Stimulated activated CD8-positive, alpha-beta memory T cell treated with anti-CD3 and anti-CD28 coated beads, Interleukin-7, amount 100 ng/mL, for 4 hours (primary cell): ENCODE measurements at places on chromosomes 2 and 18.

DNA sequence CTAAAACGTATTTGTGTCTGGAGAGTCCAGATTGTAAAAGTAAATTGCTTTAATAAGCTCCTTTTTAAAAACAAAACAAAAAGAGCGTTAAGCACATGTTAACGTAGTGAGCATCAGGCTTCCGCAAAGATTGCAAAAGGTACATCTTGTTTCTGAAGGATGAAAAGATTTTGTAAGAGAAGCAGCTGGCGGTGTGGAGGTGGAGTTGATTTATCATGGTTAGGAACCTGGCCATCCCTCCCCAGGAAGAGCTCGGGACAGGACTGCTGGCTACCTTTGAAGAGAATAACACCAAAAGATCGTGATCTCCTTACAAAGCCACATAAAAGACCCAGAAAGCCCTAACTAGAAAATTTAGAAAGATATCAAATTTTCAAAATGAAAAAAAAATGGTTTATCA, 132.2 kb downstream of the DNER start:
- no peak for DNase-seq

DNA sequence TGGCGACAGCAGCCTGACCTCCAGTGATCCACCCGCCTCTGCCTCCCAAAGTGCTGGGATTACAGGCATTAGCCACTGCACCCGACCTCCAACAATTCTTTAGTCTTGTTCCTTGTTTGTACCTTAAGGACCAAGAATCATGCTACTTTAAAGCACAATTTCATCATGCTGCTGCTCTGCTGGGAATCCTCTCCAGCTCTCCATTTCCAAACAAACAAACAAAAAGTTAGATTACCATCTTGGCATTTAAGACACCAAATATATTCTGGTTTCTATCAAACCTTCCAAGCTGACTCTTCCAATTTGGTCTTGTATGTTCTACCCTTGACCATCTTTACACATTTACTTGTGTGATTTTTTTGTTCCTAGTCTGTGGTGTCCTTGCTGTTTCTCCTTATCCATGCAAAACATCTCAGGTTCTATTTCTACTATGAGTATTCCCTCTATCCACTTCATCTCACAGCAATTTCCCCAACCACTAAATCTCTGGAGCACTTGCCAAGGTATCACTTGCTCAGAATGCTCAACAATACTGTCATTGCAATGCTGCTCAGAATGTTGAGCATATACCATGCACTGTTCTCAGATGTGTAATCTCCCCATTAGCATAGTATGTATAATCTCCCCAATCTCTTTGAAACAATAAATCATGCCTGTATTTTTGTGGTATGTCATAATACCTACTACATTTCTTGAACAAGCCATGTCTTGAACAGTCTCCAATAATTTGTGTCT, 73.2 kb upstream of the GALNT5 start:
- DNase-seq: no peak

DNA sequence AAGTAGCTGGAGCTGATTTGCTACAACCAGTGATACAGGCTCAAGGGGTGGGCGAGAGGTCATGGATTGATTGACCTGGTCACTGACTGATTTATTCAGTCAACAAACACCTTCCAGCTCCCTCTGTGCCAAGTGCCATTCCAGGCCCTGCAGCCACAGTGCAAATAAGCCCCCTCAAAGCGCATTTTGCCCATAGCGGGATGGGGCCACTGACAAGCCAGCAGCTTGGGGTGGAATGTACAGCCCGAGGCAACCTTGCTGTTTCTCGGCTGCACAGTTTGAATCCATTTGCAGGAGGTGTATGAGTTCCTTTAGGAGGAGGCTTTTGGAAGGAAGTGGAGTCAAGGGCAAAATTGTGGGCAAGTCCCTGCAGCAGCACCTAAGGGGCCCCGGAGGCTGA, 235.2 kb downstream of the TPGS2 start:
- DNase-seq: no peak

DNA sequence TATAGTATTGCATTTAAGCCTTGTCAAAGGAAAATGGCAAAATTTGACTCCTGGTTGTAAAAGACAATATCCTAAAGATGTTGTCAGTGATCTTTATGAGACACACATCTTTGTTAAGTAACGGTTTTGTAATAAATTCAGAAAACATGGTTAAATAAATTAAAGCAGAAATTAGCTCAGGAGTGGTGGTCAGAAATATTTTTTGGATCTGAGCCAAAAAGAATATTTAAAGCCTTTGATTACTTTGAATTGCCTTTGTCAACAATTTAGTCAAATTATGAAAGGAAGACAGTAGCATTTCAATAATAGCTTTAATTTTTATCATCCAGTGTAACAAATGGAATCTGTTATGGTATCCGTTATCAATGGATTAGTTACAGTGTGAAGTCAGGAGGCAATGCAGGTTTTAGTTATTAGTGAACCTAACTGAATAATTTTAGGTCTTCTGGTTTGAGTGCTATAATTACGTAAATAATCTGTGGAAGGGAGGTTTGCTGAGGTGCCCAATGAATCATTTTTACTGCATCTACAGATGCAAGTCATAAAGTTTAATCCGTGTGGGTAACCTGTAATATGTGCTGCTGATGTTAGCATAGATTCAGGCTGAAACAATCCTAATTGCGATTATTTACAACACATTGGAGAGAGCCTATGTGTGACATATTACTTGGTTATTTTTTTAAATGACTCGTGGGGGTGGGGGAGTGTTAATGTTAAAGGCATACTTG, 42.7 kb downstream of the SMAD4 start:
- no peak for DNase-seq

- DNase-seq: no peak
Measured at GRCh38 chr2:235621736-235622135, 127.9 kb downstream of the AGAP1 start.

DNA sequence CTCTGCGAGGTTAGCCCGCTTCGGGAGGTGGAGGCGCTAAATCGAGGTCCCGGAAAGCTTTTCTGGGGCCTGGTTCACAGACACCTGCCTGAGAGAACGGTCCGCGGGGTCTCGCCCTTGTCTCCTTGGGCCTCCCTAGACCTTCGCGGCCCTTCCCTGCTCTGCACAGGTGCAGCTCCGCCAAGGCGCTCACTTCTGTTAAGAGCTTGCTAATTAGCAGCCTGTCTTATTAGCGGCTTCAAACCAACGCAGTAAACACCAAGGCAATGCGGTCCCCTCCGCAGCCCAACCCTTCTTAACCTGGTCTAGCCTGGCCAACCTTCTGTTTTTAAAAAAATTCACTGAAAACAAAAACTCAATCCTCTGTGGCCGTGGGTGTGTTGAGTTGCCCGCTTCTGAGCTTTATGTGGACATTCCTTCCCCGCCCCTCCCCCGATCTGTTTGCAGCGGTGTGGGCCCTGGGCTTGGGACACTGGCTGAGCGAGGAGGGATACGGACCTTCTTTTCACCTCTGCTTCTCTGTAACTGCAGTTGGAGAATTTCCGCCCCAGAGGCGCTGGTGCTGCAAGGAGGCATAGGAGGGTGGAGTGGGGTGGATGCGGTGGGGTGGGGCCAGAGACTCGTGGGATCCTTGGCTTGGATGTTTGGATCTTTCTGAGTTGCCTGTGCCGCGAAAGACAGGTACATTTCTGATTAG, 3.4 kb upstream of the HOXD4 start:
- no peak for DNase-seq

- no peak for DNase-seq
Measured at GRCh38 chr2:76381624-76382023, 670.9 kb upstream of the GCFC2 start.

DNA sequence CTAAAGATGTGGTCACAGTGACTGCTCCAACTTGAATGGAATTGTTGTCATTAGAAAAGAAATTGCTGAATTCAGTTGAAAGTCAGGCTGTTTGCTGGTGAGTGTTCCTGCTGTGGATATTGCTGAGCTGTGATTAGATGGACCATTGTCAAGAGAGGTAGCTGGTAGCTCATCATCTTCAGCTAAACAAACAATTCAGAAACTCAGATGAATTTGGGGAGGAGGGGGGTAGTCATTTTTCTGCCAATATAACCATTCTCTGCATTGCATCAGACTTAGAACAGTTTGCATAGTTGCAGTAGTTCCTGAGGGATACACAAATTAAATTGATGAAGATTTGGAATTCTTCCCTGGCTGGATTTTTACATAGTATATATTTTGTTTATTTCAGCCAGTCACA, 108.3 kb downstream of the MTCL1 start:
- no peak for DNase-seq

DNA sequence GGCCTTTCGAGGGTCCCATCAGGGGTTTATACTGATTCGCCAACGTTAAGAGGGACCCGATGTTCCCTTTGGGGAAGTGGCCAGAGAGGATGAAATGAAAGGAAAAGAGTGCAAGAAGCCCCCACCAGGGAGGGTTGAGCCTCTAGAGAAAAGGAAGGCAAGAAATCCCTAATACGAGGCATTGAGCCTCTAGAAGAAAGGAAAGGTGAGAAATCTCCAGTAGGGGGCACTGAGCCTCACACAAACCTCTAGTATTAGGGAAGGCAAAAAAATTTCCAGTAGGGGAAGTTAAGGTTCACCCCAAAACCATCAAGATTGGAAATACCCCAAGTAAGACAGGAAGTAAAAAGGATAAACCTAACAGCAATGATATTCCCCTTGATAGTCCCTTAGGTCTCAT, 9.8 kb upstream of the SAP130 start:
- no peak for DNase-seq

- DNase-seq: no peak
Measured at GRCh38 chr2:182852090-182852489, 14.3 kb downstream of the FRZB start.

DNA sequence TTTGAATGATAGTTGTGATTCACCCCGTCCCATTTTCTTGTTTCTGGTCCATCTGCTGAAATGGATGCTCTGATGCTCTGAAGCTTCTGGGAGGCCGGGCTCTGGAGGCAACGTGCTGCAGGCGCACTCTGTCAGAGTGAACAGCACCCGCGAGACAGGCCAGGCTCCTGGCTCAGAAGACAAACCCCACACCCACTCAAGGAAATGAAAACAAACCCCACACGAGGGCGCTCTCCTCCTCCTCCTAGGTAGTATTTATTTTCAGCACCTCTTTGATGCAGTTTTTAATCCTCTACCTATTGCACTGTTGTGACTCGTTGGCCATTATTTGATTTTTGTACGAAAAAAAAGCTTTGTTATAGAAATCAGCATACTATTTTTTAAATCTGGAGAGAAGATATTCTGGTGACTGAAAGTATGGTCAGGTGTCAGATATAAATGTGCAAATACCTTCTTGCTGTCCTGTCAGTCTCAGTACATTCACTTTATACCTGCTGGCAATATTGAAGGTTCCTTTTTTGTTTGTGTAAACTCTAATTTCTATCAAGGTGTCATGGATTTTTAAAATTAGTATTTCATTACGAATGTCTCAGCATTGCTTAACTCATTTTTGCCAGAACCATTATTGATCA, 10.3 kb upstream of the CHST10 start:
- DNase-seq: peak; percentile 54

DNA sequence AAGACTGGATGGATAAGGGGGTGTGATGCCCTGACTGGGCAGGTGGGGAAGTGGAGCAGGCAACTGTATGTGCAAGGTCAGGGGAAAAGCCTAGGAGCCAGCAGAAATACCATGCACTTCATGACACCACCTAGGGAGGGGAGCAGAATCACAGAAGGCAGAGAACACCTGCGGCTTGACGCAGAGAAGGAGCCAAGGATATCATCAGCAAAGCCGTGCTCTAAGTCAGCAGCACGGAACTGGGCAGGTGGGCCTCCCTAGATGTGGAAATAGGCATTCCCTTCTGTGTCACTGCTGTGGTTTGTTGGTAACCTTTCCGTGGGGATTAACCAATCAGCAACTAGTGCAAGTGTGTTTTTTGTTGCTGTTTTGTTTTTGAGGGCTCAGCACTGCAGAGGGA, 41.3 kb downstream of the HDLBP start:
- DNase-seq: no peak

- DNase-seq: no peak
Measured at GRCh38 chr2:214593727-214594126, 182.9 kb downstream of the VWC2L start.

DNA sequence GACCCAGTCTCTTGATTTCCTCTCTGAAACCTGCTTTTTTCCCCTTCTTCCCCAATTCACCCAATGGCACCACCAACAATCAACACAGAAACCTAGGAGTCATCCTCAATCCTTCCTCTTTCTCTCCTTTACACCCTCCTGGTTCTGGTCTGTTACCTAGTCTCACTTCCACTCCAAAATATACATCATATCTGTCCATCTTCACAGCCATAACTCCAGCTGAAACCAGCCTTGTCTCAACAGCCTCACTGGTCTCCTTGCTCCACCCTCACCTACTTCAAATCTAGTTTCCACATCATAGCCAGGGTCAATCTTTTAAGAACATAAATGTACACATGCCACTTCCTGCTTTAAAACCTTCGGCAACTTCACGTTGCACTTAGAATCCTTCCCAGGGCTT, 11.8 kb upstream of the TWSG1 start:
- DNase-seq: no peak

GRCh38 chr2:212841460-212841859, 302.9 kb upstream of the ERBB4 start:
- DNase-seq: no peak

DNA sequence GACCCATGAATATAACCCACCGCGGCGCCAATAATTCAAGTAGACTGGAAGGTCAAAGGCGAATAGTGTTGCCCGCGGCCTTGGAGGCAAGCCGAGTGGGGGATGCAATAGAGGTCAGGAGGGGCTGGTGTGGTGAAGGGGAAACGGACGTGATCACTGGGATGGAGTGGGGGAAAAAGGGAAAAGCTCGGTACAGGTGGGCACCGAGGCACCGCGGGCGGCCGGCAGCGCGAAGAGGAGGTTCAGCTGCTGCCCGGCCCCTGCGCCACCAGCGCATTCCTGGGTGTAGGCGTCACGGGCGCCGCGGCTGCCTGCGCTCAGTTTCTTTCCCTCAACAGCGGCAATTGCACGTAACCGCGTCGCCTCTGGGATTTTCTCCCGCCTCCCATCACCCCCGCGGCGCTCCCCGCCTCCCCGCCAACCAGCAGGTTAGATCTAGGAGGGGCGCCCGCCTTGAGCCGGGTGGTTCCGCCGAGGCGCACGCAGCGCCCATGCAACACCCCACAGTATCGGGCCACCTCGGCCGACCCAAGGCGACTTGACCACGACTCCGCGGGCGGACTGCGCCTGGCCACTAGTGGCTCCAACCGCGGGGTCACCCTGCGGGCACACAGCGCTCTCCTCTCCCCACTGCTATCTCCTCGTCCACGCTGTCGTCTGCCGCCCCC, 1.5 kb downstream of the RND3 start:
- no peak for DNase-seq

DNA sequence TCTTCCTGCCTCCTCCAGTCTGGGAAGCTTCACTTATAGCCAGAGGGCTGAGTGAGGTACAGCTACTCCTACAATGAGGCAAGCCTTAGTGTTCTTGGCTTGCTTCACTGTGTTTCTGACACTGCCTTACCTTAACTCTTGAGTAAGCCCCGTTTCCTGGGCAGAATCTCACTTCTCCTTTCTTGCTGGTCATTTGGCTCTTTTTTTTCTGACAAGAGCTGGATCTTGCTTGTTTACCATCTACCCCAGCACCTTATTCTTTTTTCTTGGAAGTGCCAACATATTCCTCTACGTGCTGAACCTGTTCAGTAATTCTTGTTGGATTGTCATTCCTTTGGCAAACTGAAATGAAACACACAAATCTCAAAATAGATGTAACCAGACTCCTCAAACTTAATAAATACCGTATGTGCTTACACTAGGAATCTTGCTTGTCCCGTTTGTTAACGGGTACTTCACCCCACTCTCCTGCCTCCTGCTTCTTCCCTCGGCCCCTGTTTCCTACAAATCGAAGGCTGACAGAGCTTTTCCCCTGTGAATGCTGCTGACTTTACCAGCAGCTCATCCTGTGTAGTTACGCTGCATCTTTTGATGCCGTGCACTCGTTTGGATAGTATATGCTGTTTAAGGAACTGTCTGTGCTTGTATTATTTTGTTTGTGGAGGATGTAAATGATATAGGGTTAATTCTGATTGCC, 132.2 kb downstream of the FMNL2 start:
- no peak for DNase-seq
